ENCODE measurements at places on chromosomes 2 and 18.
A peak's percentile ranks its signal among the peaks of the same experiment; 100 is the strongest.

DNA sequence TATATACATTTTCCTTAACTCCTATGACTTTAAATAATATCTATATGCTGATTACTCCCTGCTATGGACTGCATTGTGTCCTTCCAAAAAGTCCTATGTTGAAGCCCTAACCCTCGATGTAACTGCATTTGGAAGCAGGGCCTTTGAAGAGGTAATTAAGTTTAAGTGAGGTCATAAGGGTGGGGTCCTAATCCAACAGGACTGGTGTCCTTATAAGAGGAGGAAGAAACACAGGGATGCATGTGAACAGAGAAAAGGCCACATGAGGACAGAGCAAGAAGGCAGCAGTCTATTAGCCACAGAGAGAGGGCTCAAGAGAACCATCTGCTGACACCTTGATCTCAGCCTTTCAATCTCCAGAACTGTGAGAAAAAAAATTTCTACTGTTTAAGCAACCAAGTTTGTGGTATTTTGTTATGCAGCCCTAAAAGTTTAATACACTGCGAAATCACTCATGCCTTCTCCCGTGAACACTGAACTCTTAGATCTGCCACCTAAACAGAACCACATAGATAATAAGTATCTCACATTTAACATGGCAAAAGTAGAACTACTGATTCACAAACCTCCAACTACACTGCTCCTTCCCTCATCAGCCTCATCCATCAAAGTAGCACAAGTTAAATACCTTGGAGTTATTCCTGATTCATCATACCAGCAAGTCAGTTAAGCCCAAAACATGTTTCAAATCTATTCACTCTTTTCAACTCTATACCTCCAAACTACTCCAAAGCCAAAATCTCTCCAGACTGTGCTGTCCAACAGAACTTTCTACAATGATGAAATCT lies 65.4 kb downstream of the HIBCH start:
- DNase-seq: no peak

DNA sequence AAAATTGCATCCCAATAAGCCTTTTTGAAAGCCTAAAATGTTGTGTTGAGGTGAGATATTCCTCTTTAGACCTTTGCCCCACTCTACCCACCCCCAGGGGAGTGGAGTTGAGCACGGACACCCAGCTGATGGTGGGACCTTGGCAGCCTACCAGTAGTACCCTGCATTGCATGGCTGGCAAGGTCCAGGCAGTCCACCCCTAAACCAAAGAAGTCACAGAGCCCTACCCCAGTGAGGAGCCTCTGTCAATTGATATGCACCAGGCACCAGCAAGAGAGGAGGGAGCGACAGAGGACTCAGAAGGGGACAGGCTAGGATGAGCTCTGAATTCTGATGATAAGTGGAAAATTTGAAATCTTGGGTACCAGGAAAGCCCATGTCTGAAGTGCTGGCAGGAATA lies 38.6 kb downstream of the MARCO start:
- DNase-seq: no peak

DNA sequence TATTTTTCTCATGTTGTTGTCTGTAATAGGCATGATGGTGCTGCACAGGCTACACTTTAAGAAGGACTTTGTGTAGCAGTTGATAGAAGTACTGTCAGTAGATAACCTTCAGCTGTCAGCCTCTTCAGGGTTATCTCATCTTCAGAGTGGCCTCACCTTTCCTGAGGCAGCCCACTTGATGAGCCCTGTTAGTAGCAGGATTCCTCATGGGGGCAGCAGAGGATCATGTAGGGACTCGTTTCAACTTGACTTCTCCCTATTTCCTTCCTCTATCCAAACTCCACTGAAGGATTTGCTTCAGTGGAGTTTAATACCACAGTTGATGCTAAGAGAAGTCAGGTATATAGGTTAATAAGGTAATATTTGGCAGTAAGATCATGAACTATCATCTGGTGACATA lies 530.3 kb upstream of the FSIP2 start:
- no peak for DNase-seq

DNA sequence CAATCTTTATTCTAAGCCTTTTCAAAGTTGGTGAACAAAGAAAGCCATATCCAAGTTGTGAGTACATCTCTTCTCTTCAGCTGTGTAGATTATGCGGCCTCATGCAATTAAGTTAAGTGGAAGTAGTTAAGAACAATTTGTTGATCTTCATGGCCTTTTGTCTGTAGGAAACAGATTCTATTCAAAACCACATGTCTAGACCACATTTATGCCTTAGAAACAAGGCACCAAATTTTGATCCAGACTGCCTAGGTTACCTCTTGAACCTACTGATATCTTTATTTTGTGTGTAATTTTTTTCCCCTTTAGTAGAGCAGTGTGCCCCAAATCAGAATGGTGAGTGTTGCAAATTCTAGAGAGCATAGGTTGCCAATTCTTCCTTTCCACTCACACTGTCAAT lies 101.6 kb upstream of the CERS6 start:
- DNase-seq: no peak

- no peak for DNase-seq
These were observed at the start of gene GPR55 for GRCh38 chr2:230924470-230925341. TSS of gene GPR55 (minus strand) at chr2:230925242. CDS start at chr2:230910962, 14,280 bp downstream.

DNA sequence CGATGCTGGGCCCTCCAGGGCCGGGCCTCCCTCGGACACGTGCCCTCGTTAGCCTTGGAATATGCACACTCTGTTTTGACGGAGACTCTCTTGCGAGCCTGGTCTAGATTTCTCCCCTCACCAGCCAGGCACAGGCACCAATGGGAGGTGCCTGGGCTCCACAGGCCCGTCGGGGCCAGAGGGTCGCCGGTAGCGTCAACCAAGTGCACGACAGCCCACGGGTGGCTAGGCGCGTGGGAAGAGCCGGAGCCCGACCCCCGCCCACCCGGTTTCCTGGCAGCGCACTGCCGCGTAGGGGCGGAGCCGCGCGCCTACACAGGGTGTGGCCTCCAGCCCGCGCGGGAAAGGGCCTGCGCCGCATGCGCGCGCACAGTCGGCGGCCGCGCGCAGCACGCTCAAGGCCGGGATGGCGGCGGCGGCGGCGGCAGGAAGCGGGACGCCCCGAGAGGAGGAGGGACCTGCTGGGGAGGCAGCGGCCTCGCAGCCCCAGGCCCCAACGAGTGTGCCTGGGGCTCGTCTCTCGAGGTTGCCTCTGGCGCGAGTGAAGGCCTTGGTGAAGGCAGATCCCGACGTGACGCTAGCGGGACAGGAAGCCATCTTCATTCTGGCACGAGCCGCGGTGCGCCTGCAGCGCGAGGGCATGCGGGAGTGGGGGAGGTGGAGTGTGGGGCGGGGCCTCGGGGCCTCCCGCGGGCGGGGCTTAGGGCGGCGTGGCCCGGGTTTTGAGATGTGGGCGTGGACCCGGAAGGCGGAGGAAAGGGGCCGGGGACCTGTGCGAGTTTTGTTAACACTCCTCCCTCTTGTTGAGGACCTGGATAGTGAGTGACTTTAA lies at the start of gene POLE4:
TSS of gene POLE4 (plus strand) at position 370 of the 832 bp plus-strand sequence. CDS start at position 407, 37 bp downstream.
- DNase-seq: peak; percentile 97
